Effector memory CD4-positive, alpha-beta T cell (primary cell): ENCODE measurements at places on chromosomes 1 and 21.

DNA sequence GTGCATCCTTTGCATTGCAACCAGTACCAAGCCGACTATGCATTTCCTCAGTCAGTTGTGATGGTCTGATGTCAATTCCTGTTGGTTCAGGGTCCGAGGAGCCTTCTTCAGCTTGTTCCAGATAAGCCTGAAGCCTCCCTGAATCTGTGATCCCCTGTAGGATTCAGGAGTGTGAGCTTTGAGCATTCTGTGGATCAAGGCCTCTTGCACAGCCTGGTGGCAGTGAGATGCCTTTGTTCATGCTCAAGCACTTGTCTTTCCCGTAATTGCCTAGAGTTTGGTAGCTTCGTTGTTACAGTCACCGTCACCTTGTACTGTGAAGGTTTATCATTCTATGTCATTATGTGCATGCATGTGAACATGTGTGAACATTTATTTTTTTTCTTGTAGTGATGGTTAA, 103.5 kb downstream of the PBX1 start:
- no peak for DNase-seq

- no peak for DNase-seq
Measured at GRCh38 chr1:3577711-3578432, 33.4 kb downstream of the MEGF6 start.

GRCh38 chr1:211537253-211537652, 41.7 kb downstream of the SLC30A1 start:
- DNase-seq = no peak

DNA sequence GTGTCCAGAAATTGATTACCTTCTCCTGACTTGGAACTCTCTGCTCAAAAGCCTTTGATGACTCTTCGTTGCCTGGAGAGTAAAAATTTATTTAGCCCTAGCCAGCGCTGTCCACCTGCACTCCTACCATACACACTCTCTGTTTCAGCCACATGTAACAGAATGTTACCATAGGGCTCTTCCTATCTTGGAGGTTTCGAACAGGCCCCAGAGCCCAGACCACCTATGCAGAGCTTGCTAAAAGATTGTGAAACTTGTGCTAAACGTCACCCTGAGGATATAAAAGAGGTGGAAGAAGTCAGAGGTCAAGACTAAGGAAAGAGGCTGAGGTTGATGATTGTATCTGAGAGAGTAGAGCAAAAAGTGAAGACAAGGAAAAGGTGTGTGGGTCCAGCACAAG, 237.0 kb upstream of the HOOK1 start:
- DNase-seq = no peak

- no peak for DNase-seq
Measured at GRCh38 chr21:15935530-15935929, 205.7 kb downstream of the USP25 start.

DNA sequence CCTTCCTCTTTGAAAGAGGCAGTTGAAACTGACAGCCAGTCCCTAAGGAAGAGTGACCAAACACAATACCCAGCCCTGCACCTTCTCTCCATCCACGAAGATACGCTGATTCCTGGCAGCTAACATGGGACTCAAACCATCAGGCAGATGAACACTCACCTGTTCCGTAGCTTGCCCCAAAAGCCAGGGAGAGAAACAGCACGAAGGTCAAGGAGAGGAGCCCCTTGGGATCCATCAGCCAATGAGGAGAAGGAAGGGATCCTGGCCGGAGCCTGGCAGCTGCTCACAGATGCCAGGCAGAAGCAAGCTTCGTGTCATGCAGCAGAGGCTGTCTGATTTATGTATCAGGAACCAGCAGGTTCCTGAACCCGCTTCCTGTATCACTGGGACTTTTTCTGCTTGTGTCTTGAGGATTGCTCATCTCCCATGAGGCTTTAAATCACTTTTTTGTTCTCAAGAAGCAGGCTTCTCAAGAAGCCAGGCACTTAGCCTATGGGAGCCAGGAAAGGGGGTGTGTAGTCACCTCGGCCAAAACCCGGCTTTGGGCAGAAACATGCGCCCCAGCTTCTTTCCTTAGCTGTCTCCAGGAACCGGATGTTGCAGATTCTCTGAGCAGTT, at the start of gene SLAMF1:
TSS of gene SLAMF1 (minus strand) at position 334 of the 618 bp plus-strand sequence. CDS start at position 235, 99 bp downstream.
- DNase-seq = peak; percentile 25
